ENCODE measurements at places on chromosomes 6 and 20.

GRCh38 chr6:37324131-37325033, 29.4 kb upstream of the RNF8 start:
- no peak for DNase-seq

DNA sequence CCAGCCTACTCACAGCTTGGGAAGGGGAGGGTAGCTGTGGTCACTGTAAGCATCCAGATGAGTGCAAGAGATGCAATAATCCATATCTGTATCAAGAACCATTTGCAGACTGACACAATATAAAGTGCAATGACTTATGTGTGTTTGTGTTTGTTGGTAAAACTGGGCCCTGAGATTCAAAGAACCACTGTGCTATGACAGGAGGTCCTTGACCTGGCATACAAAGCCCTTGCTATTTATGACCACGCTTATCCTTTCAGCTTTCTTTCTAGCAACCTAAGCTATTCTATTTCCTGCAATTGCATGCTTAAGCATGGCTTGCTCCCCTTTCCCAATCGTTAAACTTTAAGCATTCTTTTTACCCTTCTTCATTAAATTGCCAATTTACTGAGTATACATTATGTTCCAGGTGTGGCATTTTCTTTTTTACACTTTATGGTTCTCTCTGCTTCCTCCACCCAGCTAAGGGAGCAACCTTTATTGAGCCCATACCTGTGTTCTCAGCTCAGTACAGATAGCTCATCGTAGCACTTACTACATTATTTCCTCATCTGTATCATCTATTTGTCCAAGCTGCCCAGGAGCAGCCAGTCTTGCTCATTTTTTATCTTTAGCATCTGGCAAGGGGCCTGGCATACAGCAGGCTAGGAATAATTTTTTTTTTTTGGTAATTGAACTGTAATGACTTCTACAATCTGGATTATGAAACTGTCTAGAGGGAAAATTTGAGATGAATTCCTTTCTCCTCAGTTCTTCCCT, 3.5 kb downstream of the MCUR1 start:
- DNase-seq: no peak

- no peak for DNase-seq
Measured at GRCh38 chr6:101058296-101058695, 177.2 kb upstream of the ASCC3 start.

DNA sequence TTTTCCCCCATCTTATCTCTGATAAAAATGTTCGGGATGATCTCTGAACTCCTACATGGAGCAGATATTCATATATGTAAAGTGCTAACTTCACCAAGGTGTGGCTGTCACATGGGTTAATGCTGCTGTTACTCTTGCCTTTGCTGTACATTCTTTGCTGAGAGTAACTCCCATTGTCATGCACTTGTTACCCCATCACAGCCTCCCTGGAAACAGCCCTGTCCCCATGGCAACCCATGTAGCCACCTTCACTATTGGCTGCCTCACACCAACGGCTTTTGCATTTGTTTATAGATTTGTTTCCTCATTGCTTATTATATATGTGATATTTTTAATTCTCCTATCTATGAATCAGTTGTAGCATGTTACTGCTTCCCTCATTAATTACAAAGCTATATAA, 17.3 kb upstream of the IBTK start:
- DNase-seq: no peak
